Effector CD8-positive, alpha-beta T cell (primary cell): ENCODE measurements at places on chromosomes 4 and X.

DNA sequence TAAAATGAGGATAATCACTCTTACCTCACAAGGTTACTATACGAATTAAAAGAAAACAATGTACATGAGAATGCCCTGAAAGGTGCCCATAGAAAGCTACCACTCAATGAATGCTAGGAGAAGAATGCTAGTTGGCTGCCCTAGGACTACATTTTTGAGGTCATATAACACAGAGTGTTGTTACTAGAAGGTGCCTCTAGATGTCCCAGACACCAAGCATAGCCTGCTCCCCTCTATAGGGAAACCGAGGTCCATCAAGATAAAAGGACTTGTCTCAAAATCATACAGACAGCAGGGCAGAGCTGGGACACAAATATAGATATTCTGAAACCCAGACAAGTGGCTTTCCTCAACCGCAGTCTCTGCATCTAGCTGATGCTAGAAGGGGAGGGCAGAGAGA, 147.0 kb upstream of the ARHGEF9 start:
- no peak for DNase-seq

GRCh38 chrX:130086447-130087206, 23.7 kb downstream of the ELF4 start:
- DNase-seq = peak; percentile 33

DNA sequence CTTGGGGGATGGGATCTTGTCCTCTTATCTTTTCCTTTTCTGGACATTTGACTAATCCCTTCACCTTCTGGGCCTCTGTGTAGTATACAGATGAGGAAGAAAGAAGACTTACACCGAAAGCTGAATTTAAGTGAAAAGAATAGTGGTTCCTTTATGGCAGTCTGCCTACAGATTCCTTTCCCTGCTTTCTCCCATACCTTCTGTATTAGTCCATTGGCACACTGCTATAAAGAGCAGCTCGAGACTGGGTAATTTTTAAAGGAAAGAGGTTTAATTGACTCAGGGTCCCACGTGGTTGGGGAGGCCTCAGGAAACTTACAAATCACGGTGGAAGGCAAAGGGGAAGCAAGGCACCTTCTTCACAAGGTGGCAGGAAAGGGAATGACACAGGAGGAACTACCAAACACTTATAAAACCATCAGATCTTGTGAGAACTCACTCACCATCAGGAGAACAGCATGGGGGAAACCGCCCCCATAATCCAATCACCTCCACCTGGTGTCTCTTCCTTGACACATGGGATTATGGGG, 34.0 kb upstream of the CD38 start:
- DNase-seq = no peak

- no peak for DNase-seq
Measured at GRCh38 chr4:41567186-41567585, 29.2 kb downstream of the LIMCH1 start.

DNA sequence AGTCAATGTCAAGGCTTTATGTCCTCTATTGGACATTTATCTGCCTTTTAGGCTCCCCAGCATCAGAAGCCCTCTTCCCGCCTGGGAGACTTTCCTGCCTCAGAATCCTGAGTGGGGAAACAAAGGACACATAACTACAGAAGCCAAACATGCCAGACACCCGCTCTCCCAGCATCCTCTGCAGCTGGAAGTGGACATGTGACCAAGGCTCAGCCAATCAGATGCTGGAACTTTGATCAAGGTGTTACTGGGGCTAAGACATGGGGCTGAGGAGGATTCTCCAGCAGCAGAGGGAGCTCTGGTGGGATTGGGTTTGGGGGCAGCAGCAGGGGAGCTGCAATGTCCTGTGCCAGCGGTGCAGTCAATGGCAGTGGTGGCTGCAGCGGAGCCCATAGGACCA, 19.5 kb downstream of the SLC2A9 start:
- no peak for DNase-seq

DNA sequence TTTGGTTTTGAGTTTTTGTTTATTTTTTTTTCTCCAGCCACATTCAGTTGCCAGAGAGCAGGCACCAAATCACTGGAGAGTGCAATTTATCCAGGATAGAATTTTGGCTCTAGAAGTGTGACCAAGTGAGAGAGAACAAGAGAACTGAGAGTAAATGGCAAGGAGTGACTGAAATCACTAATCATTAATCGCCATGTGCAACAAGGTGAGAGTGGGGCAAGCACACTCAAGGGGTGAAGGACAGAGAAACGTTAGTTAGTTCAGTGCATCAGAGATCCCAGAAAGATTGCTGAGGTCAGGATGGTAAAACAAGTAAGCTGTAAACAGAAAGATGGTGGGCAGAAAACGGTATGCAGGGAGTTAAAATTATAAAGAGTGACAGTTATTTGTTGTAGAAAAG, 17.8 kb upstream of the ASIC5 start:
- no peak for DNase-seq
